ENCODE measurements at places on chromosomes 6 and 20.

DNA sequence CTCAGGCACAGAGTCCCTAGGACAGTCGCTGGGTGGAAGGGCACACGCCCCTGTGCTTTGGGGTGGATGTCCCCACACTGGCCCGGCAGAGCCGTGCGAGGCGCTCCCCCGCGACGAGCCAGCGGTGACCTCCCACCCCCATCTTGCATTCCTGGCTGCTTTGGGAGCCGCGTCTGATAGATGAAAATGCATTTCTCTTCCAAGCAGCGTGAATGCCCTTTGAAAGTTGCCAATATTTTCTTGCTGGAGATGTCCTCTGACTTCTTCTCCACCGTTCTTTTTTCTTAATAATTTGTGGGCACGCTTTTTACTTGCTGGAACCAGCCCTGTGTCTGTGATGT lies 29.9 kb downstream of the COL20A1 start:
- DNase-seq: no peak

DNA sequence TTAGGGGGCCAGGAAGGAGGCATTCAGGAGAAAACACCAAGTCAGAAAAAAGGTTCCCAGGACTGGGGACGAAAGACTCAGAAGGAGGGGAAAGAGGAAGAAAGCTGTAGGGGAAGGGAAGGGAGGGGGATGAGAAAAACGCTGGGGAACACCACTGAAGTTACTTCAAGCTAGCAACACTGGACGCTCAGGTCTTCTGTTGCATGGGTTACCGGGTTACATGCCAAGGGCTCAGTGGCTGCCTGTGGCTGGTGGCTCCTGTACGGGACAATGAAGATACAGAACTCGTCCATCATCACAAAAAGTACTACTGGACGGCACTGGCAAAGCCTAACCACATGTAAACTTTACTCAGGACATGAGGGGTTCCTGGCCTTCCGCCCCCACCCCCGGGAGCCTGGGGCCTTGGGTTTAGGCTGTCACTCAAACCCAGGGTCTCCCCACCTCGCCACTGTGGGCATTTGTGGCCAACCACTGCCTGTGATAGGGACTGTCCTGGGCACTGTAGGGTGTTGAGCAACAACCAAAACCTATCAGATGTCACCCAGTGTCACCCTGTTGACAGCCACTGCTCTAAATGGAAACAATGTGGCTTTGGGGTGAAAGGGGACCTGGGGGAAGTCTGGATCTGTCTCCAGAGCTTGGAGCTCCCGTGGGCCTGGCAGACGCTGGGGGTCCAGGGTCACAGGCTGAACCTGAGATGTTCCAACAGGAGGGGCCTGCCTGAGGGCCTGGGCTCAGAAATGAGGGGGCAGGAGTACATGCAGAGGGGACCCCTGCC lies 40.3 kb upstream of the CD93 start:
- no peak for DNase-seq

GRCh38 chr6:36839749-36840431 lies 646 bp upstream of the CPNE5 start:
- no peak for DNase-seq

- DNase-seq: no peak
These were observed 67.8 kb downstream of the LY86 start for GRCh38 chr6:6656287-6656686.

DNA sequence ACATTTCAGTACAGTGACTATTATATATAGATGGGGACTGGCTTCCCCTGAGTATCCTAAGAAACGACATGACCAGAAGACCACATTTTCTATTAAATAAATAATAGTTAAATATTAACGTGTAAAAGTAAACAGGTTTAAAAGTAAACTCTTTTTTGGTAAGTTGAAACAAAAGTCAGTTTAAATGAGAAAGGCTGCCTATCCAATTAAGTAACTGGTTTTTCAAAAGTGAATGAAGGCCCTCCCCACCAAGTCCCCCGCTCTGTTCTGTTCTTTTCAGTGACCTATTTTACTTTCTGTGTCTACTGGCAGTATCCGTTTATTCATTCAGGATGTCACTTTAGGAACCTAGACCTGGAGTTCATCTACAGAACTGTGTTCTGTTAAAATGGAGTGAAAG lies 32.0 kb downstream of the QKI start:
- DNase-seq: no peak

DNA sequence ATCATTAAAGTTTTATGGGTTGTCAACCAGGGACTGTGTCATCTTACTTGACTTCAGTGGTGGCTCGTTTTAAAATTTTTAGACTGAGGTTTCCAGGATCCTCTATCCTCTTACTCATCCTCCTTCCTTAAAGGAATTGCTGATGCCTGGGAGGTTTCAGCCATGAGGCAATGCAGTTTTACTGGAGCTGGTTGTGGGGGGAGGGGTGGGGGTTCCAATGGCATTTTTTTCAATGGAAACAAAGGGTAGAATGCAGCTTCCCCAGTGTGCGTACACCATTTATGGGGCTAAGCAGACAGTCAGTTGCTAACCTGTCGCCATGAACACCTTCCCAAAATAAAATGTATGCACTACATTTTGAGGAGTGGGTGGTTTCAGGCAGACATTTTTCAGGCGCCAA lies 88.0 kb downstream of the METTL24 start:
- no peak for DNase-seq

- DNase-seq: no peak
These were observed 199.3 kb downstream of the OTOR start for GRCh38 chr20:16947479-16947878.

DNA sequence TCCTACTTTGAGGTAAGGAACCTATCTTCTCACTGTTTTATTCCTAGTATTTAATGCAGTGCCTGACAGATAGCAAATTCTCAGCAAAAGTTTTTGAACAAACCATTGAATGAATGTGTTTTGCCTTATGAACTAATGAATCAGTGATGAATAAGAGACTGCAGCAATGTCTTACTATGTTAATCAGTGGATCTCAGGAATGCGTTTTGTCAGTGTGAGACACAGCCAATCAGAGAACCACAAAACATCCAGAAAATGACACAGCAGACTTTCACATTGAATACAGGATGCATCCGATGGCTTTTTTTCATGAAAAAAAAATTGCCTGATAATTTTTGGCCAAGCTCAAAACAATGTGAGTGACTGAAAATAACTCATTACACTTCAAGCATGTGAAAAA lies 270.5 kb downstream of the BMP2 start:
- peak; percentile 31 for DNase-seq
